CD4-positive, alpha-beta T cell treated with Interleukin-4 for 4 hours (primary cell): ENCODE measurements at places on chromosomes 1 and 21.

DNA sequence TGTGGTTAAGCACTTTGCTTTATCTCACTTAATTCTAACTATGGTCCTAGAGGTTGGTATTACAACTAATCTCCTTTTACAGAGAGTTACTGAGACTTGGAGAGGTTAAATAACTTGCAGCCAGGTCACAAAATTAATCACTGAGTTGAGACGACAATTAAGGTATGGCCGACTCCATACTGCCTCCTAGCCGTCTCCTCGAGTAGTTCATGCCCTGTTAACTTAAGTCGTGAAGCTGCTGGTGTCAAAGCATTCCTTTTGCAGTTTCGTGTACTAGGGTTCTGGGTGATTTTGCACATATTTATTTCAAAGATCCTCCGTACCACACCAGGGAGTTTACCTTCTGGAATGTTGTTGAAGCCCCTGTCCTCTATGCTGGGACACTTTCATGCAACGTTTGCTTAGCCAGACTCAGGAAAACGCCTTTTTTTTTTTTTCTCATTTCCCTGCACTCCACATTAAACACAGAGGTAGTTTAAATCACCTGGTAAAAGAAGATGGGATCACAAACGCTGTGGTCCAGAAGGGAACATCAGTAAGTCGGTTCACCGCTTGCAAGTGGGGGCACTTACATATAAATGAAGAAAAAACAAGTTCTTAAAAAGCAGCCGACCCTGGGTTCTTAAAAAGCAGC, 570 bp upstream of the NEK7 start:
- peak; percentile 82 for DNase-seq

- no peak for DNase-seq
Measured at GRCh38 chr1:24897263-24898151, 32.6 kb downstream of the RUNX3 start.

DNA sequence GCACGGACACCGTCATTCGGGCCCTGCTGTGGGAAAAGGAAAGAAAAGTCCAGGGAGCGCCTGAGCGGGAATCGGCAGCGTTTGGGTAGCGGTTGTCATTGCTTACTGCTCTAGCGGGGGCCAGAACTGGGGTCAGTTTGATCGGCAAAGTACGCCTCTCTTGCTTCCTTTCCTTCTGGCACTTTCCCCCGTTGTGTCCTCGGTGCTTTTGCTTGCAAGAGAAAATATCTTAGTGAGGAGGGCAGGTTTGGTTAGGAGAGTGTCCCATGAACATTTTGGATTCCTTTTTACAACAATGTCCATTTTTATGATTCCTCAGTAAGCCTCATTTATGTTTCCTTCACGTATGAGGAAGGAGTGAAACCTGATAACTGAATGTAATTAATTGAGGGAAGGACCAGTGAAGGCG, 670 bp downstream of the ST3GAL3 start:
- no peak for DNase-seq

GRCh38 chr1:237664348-237664747, 226.4 kb downstream of the ZP4 start:
- DNase-seq, result no peak

DNA sequence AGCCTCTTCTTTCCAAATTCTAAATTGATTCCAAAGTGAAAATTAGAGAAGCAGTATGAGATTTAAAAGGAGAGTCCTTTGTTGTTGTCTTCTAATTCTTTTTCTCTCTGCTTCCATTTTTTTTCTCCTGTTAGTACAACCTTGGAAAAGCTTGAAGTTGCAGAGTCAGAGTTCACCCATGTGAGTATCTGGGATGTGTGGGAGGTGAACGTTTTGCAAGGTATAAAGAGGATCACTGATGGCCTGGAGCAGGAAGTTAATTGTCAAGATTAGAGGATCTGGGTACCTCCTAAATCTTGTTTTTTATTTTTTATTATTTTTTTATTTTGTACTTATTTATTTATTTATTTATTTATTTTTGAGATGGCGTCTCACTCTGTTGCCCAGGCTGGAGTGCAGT, 7.7 kb upstream of the PSMD4 start:
- DNase-seq, result no peak

DNA sequence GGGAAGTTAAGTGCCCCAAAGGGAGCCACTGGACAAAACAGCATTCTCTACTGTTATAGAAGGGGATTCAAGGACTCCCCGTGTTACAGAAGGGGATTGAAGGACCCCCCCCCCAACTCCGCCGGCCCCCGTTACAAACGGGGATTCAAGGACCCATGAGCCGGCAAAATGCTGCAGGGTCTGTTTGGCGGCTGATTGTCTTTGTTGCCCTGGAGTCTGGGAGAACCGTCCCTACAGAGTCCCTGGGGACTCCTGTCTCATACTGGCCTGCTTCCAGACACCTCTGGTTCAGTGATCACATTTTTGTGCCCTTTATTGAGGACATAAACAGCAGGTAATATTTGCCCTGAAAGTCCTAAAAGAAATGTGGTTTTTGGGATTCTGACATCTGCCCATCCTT, 96.4 kb downstream of the SYF2 start:
- DNase-seq, result no peak

DNA sequence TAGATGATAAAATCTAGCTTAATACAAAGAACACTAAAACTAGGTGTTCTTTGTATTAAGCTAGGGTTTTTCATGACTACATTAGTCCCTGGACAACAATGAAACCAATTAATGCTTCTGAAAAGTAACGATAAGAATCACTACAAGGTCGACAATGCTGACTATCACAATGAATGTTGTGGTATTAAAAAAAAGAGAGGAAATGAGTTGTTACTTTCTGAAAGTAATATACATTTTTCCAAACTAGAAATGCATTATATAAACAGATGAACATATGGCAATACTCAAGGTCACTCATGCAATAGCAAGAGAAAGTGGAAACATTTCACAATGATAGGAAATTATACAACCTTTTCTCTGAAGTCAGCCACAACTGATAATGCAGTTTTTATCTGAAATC, 19.0 kb downstream of the DPH5 start:
- DNase-seq, result no peak

DNA sequence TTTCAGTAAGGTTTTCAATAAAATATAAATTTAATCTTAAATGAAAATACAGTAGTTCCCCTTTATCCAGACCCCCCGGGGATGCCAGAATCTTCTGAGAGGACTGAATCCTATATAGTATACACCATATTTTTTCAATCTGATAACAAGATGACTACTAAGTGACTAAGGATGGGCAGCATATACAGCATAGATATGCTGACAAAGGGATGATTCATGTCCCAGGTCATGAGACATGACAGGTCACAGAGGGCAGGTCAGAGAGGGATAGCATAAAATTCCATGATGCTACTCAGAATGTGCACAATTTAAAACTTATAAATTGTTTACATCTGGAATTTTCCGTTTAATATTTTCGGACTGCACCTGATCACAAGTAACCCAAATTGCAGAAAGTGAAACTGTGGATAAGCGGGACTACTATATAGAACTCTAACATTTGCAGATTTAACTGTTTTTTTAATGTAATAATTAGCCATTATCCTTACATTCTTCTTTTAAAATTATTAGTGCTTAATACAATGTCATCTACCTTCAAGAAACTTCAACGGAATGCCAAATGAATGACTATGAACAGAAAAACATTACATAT, 48.8 kb downstream of the LRRC40 start:
- DNase-seq, result no peak

DNA sequence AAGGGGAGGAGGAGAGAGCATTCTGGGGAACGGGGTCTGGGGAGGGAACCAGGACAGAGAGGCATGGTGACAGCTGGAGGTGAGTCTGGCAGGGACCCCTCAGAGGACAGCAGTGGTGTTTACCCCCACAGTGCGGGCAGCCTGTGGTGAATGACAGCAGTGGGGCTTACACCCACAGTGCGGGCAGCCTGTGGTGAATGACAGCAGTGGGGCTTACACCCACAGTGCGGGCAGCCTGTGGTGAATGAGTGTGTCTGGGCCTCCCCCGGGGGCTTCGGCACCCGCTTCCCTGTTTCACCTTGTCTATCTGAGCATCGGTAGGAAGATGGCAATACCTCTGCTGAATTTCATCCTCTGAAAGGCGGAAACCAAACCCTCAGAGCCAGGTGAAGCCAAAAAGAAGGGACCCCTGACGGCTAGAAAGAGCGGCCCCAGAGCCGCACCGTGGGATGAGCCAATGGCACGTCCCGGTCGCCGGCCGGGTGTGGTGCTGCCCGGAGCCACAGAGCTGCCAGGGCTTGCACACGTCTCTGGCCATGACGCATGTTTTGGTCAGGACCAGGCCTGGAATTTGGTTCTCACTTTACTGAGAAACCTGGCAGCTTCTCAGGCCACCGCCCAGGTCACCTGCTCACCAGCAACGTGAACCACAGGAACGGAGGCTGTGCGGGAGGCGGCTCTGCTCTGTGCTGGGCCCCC, 54.1 kb downstream of the SIK1 start:
- DNase-seq, result no peak

DNA sequence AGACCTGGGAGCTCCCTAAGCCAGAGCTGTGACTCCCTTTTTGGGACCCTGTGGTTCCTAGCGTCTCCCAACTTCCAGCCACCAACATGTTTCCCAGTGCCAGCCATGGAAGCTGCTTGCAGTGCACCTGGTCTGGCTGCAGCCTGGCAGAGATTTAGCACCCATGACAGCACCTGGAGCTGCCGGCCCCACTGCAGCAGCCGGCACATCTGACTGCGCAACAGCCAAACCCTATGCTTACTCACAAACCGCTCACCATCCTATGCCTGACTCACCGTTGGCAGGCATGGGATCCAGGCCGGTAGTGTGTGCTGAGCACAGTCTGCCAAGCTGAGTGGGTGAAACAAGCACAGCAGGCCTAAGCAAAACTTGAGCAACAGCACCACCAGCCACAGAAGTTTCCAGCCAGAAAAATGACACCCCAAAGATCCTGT, 435.9 kb upstream of the PRMT6 start:
- DNase-seq, result no peak

- DNase-seq, result peak; percentile 46
Measured at GRCh38 chr1:89781494-89782126, 39.2 kb upstream of the LRRC8D start.

- DNase-seq, result no peak
Measured at GRCh38 chr1:182143825-182144645, 82.5 kb upstream of the ZNF648 start.

- DNase-seq, result no peak
Measured at GRCh38 chr1:10113501-10113900, 80.7 kb downstream of the UBE4B start.

GRCh38 chr1:226679853-226680516, 59.1 kb downstream of the ITPKB start:
- DNase-seq, result peak; percentile 64

- DNase-seq, result no peak
Measured at GRCh38 chr1:89732206-89732605, 88.6 kb upstream of the LRRC8D start.

DNA sequence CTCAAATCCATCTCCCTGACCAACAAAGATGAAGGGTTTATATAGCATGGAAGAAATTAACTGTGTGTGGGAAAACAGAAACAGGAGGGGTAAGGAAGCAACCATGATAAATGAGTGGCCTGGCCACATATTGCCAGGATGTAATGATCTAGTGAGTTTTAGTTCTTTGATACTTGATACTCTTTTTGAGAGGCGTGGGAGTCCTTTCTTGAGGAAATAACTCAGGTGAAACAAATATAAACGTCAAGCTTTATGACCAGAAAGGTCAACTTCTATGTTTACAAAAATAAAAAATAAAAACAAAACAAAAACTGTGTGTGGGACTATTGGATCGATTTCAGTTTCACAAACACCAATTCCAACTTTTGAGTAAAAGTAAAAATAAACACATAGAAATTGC, 860.8 kb upstream of the B3GALT2 start:
- DNase-seq, result no peak

GRCh38 chr1:248787430-248787829, 31.9 kb upstream of the LYPD8 start:
- DNase-seq, result no peak
